Dorsolateral prefrontal cortex (tissue), 122 donors: ENCODE measurements at places on chromosomes 16 and 17. TPM values are rescaled to one million over a fixed set of nuclear protein-coding genes. Genes with fewer than 3 reads are reported as not detected.

DNA sequence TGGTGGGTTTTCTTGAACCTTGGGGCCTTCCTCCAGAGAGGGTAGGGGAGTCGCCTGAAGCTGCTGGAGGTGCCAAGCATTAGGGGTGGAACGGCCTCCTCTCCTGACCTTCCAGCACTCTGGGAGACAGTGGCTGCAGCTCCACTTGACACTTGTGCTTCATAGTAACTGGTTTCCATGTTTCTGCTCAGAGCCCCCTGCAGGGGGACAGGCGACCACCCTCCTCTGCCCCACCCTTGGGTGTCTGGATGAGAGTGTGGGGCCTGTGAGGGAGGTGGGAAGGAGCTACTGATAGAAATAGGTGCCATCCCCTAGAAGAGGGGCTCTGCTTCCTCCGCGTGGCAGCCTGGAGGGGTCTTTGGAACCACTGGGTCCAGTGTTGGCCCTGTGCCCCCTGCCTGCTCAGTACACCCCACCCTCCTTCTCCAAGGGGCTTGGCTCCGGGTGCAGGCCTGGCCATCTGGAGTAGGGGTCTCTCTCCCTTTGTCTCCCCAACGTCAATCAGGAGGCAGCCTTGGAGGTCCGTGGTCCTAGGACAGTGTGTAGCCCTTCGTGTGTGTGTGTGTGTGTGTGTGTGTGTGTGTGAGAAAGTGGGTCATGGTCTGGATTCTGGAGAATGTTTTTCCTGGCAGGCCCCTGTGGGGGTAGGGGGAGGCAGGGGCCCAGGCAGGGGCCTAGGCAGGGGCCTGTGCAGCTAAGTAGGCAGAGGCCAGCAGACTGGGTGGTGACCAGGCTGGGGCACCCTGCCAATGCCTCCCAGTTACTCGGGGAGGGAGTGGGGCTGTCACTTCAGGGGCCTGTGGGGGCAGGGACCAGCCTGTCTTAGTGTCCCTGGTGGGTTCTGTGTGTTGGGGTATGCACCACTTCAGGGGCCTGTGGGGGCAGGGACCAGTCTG is 4.9 kb downstream of the LASP1 start:
- no peak for DNase-seq

DNA sequence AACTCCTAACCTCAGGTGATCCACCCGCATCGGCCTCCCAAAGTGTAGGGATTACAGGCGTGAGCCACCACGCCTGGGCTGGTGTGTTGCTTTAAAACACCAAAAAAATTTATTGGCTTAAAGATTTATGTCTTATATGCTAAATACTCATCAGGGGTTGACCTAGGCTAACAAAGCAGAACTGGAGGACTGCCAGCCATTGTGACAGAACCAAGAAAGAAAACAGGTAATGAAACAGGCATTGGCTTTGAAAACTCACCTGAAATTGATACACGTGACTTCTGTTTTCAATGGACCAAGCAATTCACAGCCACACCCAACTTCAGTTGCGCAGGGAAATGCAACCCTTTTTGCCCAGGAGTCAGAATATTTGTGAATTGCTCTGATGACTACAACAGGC is 4.9 kb upstream of the PHAF1 start:
- DNase-seq: no peak

DNA sequence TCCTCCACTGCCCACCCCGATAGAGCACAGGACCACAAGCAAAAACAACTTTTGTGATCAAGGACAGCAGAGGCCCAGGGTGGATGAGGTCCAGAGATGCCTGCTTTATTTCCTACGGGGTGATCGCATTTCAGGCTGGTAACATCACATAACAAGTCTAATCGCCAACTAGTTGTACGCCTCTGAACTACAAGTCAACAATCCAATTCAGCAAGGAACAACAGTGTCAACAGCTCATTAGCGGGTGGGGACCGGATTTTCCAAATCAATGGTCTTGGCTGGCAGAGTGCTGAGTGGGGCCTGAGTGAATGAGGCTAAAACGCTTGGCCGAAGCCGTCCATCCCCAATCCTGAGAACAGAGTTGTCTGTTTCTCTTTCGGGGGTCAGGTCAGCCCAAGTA is 17.1 kb downstream of the MRM3 start:
- DNase-seq: no peak

The RAC3 gene
- total RNA-seq: 18.8 TPM

GRCh38 chr16:65671071-65671470 is 549.2 kb upstream of the CDH11 start:
- DNase-seq: no peak

GRCh38 chr17:43736389-43736788 is 22.2 kb downstream of the SOST start:
- no peak for DNase-seq

GRCh38 chr17:44067545-44067940 is 1.1 kb upstream of the LSM12 start:
- DNase-seq: no peak

- DNase-seq: no peak
These were observed 1430.9 kb downstream of the CDH11 start for GRCh38 chr16:63690961-63691360.

The OR1F1 gene
- total RNA-seq: 0.86 TPM

GRCh38 chr17:42950044-42950783 is 14.0 kb downstream of the AARSD1 start:
- no peak for DNase-seq

The TPSAB1 gene
- 0.92 TPM for total RNA-seq

DNA sequence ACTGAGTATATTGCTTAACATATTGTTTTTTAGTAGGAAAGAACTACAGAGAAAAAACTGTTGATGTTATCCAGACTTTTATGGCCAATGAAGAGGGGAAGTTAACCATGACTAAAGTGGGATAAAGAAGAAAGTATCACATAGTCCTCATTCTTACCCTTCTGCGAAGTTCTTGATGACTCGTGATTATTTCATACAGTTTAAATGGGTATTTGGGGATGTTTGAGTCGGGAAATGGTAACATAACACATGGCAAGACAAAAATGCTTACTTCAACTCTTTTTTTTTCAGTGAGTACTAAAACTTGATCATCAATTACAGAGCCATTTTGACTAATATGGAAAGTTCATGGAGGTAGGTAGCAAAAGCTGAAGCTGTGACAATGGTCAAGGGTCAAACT is 4.9 kb downstream of the POLG2 start:
- DNase-seq: no peak

The EFNB3 gene
- total RNA-seq: 36.4 TPM

DNA sequence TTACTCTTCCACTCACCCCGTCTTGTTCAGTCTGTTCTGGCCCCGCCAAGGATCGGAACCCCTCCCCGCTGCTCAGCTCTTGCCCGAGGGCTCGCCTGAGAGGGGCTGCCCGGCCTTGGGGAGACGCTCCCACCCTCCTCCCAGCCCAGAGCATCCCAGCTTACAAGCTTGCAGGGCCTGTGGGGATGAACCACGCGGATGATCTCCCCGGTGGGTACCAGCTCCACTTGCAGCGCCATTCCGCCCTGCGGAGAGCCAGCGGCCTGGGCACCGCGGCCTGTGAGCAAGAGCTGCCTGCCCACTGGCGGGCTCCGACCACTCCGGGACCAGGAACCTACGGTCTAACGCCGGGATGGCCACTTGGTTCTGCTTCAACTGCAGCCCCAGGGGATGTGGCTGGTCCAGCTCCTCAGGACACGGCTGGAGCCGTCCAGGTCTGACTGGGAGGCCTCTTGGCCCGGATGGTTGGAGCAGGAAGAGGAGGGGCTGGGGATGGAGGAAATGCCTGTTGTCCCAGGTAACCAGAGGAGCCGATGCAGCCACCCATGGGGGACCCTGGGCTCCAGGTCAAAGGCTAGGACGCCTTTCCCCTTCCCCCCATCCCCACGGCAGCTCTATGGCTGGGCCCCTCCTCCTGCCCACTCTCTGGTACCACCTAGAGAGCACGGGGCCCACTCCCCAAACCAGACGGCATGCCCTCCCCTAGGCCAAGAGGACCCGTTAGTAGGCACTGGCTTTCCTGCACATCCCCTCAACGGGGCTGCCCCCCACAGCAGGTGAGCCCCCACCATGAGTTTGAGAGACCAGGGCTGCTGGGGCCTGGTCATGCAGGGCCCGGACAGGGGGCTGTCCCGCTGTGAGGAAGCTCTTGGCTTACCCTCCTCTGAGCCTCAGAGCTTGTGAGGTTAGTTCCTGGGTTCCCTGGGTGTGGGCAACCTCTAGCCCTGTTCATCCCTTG is at the start of gene MYO1C:
MYO1C (minus strand) TSS at position 438 of the 958 bp plus-strand sequence; CDS start at position 239, 199 bp downstream.
- DNase-seq: no peak

DNA sequence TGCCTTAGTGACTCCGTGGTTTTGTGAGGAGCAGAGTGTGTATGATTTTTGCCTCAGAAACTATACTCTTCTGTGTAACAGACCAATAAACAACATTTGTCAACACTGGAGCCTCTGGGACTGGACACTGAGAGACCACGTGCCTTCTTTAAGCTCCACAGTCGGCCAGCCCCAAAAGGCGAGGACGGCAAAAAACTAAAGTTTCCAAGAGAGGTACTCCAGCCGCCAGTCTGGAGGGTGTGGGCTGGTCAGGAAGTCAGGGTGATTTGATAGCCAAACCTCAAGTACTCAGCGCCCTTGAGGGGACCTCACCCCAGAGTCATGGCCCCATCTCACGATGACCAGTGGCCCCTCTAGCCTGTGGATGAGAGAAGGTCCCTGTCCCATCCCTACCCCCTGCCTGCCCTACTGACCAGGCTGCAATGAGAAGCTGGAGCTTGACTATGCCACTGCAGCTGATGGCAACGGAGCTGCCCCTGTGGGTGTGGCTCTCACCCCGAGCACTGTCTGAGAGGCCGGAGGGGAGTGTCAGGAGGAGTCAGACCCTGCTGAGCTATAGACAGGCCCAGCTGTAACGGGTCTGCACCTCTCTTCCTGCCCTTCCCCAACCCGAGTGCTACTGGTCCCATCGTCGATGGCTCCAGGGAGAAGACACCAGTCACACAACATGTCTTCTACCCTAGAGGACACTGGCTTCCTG is 19.8 kb downstream of the MNT start:
- DNase-seq: no peak

GRCh38 chr17:8124350-8125153 is 646 bp upstream of the HES7 start:
- no peak for DNase-seq

GRCh38 chr17:79707931-79708891 is 22.5 kb upstream of the ENPP7 start:
- peak; percentile 64 for DNase-seq

The GDPD3 gene
- 5.2 TPM for total RNA-seq

The GP1BA gene
- not detected for total RNA-seq

DNA sequence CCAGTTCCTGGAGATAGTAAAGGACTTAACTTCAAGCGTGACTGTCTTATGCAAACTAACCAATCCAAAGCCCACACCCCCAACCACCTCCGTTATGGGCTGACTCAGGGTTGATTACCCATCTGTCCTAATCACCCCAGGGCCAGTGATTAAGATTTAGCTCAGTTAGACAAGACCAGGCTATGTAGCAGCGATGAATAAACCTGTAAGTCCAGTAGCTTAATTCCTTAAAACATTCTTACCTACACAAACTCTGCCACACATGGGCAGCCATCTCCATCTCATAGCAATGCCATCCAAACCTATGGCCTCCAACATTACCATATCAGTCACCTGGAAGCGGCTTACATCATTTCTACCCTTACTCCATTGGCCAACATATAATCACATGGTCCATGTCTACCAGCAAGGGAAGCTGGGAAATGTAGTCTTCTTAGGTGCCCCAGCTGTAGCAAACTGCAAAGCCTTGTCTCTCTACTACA is 266.7 kb downstream of the SHISA9 start:
- no peak for DNase-seq

DNA sequence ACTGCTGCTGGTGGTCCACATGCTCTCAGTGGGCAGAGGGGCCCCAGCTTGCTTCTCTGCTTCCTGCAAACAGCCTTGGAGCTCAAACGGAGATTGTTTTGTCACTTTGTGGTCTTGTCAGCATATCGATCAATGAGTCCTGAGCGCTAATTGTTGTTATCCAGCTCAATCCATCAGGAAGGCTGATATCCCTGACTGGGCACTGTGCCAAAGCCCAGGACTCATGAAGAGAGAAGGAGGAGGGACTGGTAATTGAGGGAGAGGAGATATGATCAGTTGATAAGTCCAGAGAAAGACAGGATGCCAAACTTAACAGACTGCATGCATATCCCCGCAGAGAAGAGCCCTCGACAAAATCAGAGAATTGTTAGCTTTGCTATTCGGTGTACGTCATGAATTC is 58.6 kb upstream of the DNAH9 start:
- DNase-seq: no peak

The PLEKHM1 gene
- total RNA-seq: 95.9 TPM

GRCh38 chr16:69942099-69942491 is 9.0 kb upstream of the CLEC18A start:
- DNase-seq: no peak

GRCh38 chr17:4332296-4332970 is 34.0 kb downstream of the UBE2G1 start:
- no peak for DNase-seq

The HASPIN gene
- total RNA-seq: 0.13 TPM

DNA sequence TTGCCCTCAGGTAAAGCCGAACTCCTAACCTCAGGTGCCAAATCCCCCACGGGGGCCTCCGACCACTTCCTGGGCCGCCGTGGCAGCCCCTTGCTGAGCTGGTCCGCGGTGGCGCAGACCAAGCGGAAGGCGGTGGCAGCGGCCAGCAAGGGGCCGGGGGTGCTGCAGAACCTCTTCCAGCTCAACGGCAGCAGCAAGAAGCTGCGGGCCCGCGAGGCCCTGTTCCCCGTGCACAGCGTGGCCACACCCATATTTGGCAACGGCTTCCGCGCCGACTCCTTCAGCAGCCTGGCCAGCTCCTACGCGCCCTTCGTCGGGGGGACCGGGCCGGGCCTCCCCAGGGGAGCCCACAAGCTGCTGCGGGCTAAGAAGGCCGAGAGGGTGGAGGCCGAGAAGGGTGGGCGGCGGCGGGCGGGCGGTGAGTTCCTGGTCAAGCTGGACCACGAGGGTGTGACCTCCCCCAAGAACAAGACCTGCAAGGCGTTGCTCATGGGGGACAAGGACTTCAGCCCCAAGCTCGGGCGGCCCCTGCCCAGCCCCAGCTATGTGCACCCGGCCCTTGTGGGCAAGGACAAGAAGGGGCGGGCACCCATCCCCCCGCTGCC is 51.6 kb downstream of the ACTG1 start:
- no peak for DNase-seq

- DNase-seq: no peak
These were observed 102.5 kb downstream of the PARN start for GRCh38 chr16:14527411-14528044.

GRCh38 chr17:78535273-78536197 is 41.7 kb downstream of the DNAH17 start:
- DNase-seq: no peak

The DYNLL2 gene
- total RNA-seq: 99.0 TPM

GRCh38 chr17:45841883-45842525 is 2.7 kb upstream of the SPPL2C start:
- DNase-seq: no peak
